ENCODE measurements at places on chromosomes 5 and 9.

DNA sequence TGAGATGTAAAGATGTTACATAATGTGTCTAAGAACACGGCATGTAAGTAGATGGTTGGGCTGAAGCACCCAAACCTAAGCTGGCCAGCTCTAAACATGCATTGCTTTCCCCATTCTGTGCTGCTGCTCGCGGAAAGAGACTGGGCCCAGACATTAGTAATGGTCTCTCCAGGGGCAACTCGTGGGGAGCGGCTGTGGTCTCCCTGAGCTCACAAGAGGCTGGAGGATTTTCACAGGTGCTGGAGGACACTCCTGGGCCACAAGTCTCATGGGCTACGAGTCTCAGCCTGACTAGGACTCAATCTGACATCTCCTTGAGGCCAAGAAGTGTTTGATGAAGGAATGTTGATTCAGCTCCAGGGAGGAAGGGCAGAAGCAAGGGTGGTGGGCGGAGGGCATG, 92.7 kb upstream of the PTCH1 start:
- no peak for DNase-seq

- no peak for DNase-seq
Observed at GRCh38 chr9:32989660-32990059, 11.8 kb downstream of the APTX start.

DNA sequence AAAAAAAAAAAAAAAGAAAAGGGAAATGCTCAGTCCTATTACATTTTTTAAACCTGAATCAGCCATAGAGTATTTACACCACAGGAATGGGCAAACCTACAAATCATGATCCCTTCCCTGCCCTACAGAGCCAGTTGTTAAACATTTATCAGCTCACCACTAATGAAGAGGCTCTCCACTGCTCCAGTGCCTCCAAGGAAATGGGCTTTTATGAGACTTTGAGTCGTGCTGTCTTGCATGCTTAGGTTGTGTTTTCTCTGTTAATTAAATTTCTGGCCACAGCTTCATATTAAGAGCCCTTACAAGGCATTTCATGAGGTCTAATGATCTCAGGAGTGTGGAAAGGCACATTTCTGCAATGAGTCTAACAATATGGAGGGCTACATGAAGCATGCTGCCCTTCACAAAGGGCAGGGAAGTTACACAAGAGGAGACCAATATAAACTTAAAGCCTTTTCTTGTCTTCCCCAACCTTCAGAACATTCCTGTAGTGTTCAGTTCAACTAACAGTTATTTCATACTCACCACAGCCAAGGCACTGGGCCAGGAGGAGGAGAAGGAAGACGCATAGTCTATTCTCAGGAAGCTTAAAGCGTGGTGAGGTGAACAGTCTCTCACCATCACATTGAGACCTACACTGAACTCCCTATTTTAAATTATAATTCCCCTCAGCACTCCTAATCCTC, 140.1 kb upstream of the ABCA1 start:
- DNase-seq = no peak

DNA sequence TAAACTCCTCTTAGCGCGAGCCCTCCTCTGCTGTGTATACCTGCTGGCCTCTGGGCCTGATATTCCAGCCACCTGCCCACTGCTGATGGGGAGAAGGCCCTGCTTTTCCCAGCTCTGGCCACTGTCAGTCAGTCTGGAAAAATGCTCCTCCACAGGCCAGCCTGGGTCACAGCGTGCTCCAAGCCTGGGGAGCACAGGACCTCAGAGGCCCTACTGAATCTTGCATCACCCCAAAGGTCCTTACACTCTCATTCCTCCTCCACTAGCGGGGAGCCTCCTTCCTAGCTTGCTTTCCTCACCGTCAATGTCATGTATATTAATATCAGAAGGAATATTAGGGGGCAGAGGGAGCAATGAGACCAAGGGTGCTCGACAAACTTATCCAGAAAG, 73.7 kb downstream of the SHB start:
- DNase-seq = no peak

- DNase-seq = no peak
Observed at GRCh38 chr5:135218790-135219568, 180.1 kb downstream of the MACROH2A1 start.

DNA sequence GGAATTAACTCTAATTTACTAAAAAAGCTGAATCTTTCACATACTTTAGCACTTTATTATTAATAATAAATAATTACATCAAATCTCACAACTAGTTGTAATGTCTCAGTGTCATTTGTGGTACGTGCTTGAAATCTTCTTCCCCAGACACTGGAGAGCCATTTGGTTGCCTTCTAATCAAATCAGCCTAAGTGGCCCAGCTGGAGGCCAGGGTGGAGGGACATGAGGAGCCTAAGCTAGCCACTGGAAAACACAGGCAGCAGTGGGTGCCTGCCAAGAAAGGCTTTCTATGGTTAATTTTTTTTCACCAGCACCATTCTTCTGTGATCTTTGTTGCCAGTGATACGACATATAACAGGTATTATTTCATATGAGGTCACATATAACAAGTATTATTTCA, 117.0 kb downstream of the ERCC6L2 start:
- no peak for DNase-seq

- no peak for DNase-seq
Observed at GRCh38 chr5:93789173-93790067, 48.0 kb upstream of the POU5F2 start.

- peak; percentile 72 for DNase-seq
Observed at GRCh38 chr5:10307206-10308148, at the start of gene CMBL. Gene CMBL (minus strand): TSS chr5:10307902. CDS start chr5:10290762, 17,140 bp downstream.

DNA sequence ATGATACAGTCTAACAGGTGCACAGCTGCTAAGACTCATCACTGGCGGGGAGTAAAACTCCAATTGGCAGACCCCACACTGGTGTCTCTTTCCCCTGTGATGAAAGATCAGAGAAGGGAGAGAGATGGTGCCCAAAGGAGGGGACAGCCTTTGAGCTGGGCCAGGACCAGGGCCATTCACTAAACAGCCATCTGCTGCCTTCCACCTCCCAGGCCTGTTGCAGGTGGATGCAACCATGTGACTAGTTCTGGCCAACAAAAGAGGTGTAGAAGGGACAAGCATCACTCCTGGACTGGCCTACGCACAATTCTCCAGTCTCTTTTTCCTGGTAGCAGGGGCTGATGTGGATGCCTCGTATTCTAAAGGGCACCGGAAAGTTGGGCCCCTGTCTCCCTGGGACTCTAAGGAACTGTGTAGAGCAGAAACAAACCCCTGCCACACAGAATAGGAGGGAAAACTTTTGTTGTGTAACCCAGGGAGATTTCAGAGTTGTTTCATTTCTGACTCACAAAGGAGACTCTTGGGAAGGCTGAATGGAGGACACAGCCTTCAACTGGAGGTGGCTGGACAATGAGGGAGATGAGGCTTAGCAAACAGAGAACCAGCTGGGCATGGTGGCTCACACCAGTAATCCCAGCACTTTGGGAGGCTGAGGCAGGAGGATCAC, 26.9 kb downstream of the TNIP1 start:
- DNase-seq = no peak

DNA sequence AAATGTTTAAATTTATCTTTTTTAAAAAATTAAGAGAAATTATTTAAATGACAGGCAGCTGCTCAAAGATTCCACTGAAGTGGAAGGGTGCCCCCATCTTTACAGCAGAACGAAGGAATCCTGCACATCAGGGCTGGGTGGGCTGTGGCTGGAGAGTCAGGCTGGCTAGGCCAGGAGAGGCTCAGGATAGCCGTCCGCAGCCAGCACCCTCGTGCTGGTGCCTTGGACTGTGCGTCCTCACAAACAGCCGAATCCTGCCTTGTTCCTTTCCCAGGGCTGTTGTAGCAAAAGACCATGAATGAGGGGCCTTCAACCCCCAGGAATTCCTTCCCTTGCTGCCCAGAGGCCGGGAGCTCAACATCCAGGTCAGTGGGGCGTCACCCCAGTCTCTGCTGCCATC, 64.6 kb upstream of the FCN1 start:
- no peak for DNase-seq

DNA sequence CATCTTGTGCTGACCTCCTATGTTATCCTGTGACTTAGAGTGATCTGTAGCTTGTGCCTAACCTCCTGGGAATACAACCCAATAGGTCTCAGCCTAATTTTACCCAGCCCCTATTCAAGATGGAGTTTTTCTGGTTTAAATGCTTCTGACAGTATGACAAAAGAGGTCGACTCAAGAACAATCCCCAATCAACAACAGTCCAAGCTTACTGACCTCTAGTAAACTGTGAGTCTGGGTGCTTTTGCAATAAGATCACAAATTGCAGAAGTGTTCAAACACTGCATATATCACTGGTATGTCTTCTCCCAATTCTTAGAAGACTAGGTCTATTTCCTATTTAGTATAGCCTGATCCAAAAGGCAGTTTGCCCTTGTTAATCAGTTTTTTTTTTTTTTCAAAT, 323.5 kb upstream of the PTGER4 start:
- DNase-seq = no peak

DNA sequence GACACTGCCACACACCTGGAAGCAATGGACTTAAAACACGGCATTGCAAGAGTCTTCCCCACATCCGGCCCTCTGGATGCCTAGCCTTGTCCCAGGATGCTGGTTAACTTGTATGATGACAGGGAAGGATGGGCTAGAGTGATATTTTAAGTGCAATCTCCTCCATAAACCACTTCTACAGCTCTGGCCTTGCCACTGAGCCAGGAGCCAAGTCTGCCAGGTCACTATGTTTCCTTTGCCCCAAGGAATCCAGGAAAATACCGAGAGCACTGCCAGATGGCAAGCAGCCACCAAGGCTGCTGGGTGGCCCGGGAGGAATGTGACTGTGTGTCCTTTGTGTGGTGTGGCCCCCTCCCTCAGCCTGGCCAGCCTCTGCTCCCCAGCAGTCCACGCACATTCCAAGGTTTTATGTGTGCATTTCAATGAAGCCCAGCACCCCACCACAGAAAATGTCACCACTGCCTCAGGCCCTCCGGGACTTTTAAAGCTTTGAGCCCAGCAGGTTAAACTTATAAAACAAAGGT, 106.0 kb downstream of the FRMD3 start:
- DNase-seq = no peak

GRCh38 chr9:106862110-106862820, 701 bp upstream of the ZNF462 start:
- peak; percentile 62 for DNase-seq

GRCh38 chr5:74426506-74426905, 214.0 kb downstream of the ENC1 start:
- DNase-seq = no peak

GRCh38 chr9:123544007-123544827, 188.2 kb downstream of the CRB2 start:
- DNase-seq = peak; percentile 49

GRCh38 chr5:32955814-32956213, 244.7 kb downstream of the NPR3 start:
- no peak for DNase-seq

DNA sequence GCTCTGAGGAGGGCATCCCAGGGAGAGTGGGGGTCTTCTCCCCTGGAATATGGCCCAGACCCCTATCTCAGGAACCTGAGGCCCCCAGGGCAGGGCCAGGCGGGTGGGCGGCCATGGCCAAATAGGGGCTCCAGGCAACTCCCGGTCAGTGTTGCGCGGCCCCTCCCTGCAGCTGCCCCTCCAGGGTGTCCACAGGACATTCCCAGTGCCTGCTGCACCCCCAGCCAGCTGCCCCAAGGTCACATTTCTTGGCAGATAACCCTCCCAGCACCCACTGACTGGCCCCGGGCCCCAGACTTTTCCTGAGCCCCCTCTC, 53.6 kb upstream of the EGFL7 start:
- DNase-seq = no peak

DNA sequence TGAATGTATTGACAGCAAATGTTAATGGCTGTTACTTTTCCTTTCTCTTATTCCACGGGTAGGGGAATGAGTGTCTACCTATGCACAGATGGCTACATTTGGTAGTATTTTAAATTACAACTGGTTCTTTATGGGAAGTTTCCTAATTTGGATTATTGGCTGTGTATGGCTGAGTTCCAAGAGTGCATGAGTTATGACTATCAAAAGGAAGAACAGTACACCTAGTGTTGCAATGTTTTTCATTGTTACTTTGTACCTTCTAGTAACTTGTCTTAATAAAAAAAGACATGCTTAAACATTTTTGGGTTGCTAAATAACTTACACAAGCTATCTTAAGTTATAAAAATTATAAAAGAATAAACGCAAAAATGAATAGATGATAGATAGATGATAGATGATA, 35.8 kb upstream of the MAMDC2 start:
- no peak for DNase-seq

DNA sequence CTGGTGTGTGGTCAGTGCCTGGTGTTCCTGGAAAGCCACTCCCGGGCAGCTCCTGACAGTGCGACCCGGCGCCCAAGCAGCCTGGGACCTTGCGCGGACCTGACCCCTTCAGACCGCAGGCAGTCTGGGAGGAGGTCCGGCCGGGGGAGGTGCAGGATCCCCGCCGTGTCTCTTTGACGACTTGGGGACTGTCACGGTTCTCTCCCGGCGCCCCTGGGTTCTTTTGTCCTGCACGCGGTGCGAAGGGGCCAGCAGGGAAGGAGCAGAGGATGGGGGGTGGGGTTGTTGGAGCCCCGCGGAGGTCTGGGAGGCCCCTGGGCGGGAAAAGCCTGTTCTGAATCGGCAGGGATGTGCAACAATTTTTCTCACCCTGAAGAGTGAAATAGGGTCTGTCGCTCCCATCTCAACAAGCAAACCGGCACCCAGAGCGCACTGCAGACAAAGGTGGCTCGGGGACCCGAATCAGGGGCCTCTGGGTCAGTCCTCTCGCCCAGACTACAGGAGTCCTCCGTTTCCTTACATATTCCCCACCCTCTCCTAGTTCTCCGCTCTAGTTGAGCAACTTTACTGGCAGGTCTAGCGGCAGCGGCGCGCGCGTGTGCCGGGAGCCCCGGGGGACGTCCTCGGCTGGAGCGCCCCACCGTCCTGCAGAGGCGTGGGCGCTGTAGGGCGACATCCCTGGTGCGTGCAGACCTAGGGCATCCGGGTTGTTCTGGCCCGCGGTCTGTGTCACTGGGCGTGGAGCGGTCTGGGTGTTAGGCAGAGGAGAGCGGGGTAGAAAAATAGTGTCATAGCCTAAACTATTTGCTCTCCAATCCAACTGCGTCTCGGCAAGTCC, 1.2 kb downstream of the VCAN start:
- peak; percentile 9 for DNase-seq

DNA sequence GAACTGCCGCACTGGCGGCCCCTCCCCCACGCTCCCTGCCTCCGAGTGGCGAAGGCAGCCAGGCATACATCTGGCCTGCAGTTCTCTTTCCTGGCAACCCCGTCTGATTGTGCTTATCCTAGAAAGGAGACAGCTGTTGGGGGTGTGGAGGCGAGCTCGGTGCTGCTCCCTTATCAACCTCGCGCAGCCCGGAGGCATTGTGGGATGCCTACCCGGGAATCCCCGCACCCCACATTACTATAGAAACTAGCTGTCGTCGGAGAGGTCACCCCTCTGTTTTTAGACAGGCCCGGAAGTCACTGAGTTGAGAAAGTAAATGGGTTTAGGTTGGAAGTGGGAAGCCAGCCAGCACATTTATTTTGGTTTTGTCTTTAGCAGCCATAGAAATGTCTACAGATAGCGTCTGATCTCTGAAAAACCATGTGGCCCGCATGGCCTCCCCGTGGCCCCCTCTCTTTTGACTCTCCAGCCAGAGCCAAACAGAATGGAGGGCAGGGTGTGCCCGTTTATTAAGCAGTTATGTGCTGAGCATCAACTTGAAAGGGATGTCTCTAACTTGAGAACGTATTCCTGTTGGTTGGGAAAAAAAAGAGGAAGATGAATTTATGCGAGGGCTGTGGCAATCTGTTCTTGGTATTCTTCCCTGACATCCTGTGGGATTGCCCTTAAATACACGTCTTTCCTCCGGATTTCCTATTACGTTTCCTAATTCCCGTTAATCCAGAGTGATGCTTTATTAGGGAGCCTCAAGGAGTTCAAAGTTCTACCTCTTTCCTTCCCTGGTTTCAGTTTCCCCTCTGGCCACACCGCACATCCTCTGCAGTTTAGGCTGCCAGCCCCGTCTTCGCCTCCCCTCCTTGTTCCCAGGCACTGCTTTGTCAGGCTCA, 3.9 kb downstream of the STC2 start:
- peak; percentile 82 for DNase-seq
